ENCODE measurements at places on chromosomes 2 and 18.
A peak's percentile ranks its signal among the peaks of the same experiment; 100 is the strongest.

- DNase-seq = no peak
Observed at GRCh38 chr2:173130496-173131465, 55.1 kb downstream of the MAP3K20 start.

GRCh38 chr2:71864085-71864484 is 283.6 kb downstream of the CYP26B1 start:
- no peak for DNase-seq

- DNase-seq = no peak
Observed at GRCh38 chr2:232139171-232139594, 177.7 kb downstream of the DIS3L2 start.

GRCh38 chr18:59783138-59783537 is 85.9 kb upstream of the CCBE1 start:
- DNase-seq = peak; percentile 78

- DNase-seq = no peak
Observed at GRCh38 chr2:47644351-47644750, 138.6 kb upstream of the MSH6 start.

GRCh38 chr2:10028988-10029874 is 14.1 kb upstream of the KLF11 start:
- no peak for DNase-seq

GRCh38 chr2:128215897-128216642 is 102.6 kb downstream of the HS6ST1 start:
- no peak for DNase-seq
